ENCODE measurements at places on chromosomes 12 and 14.

- no peak for DNase-seq
These were observed 61.9 kb upstream of the IFNG-AS1 start for GRCh38 chr12:67927324-67927723.

DNA sequence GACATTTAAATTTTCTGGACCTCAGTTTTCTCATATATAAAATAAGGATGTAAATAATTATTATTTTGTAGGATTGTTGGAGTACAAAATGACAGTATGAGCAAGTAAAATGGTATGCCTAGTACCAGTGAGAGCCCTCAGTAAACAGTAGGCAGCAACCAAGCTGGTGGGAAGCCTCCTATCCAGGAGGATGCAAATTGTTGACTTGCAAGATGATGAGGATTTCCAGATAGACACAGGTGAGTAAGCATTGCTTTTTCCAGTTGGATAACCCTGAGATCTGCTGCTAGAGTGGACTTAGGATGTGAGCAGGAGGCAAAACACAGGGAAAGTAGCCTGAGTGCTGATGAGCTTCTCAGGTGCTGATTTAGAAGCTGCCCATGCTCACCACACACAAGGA is 28.2 kb upstream of the AMIGO2 start:
- no peak for DNase-seq

- DNase-seq = no peak
These were observed 21.6 kb downstream of the GPR132 start for GRCh38 chr14:105043641-105044040.

GRCh38 chr14:65815127-65815526 is 402.6 kb downstream of the FUT8 start:
- no peak for DNase-seq

GRCh38 chr14:104315169-104315568 is 176.8 kb downstream of the KIF26A start:
- DNase-seq = no peak

DNA sequence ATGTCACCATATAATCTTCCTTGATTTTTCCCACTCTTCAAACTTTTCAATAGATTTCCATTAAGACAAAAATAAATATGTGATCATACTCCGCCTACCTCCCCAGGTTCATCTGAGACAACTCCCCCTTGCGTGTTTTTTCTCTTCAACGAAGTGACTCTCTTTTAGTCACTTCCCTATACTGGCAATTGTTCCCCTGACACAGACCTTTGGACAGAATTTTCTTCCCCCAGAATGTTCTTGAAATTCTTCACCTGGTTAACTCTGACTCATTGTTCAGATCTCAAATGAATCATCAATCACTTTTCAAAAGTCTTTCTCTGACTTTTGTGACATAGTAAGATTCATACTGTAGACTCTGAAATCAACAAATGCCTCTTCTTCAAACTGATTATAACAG is 727.3 kb upstream of the LMO3 start:
- no peak for DNase-seq

GRCh38 chr12:79747274-79747673 is 56.5 kb upstream of the PAWR start:
- DNase-seq = no peak

DNA sequence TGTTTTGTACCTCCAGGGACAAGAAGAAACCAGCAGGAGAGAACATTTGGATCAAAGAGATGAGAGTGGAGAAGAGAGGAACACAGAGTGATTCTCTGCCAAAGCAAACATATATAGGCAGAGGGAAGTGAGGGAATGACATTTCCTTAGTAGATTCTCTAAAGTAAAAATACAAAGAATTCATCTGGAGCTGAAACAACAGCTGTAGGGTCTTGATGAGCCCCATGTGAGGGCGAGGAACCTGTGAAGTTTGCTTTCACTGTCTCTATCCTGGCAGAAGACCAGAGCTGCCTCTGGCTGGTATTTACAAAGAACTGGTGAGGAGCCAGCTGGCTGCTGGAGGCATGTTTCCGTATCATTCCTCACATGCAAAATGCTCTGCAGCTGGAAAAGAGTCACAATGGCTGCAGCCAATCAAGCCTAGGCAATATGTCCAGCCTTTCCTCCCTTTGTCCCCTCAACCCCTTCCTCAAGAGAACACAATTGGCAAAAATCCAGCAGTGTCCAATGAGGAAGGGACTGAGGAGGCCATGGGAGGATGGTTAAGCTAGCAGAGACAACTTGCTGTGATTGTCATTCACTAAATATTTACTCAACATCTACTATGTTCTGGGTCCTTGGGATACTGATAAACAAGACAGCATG is 122.5 kb downstream of the PHLDA1 start:
- DNase-seq = no peak

GRCh38 chr12:130826151-130826801 is 12.8 kb downstream of the STX2 start:
- DNase-seq = peak; percentile 87

DNA sequence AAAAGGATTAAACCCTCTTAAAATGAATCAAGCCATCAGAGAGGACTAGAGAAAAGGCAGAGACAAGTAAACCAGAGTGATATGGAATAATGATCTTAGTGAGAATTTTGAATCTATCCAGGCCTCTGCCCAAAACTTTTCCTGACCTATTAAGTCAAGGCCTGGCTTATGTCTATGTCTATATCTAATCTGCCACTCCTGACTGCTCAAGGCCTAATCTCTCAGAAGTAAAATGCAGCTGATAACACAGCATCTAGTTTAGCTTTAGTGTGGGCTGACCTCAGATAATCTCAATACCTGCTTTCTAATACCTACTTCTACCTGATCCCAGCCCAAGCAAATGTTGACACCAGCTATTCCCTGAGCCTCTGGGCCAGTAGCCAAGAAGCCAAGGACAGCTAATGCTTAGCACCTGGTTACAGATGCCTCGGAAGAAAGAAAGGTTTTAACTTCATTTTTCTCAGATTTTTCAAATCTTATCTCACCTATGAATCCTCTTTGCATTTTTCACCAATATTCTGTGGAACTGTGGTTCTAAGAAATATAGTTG is 1472.5 kb upstream of the SEL1L start:
- DNase-seq = no peak

DNA sequence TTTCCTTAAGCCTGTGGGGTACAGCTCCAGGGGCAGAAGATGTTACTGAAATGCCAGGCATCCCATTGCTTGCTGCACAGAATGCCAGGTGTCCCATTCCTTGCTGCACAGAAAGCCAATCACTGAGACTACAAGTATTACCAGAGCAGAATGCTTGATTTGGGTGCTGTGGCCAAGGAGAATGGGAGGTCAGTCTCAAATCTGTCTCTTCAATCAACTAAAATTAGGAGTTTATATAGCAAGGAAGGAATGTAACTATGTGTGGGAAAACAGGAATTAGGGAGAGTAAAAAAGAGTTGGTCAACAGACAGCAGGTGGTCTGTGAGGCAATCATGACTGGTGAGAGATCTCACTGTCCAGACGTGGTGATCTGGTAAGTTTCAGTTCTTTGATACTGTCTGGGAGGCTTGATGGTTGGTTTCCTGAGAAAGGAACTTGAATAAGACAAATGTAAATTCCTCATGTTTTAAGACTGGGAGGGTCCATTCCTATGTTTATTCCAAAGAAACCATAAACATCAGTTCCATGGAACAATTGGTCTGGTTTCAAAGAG is 31.2 kb upstream of the VASH1 start:
- DNase-seq = no peak

GRCh38 chr14:24207104-24207551 is 1.6 kb downstream of the TSSK4 start:
- peak; percentile 19 for DNase-seq

DNA sequence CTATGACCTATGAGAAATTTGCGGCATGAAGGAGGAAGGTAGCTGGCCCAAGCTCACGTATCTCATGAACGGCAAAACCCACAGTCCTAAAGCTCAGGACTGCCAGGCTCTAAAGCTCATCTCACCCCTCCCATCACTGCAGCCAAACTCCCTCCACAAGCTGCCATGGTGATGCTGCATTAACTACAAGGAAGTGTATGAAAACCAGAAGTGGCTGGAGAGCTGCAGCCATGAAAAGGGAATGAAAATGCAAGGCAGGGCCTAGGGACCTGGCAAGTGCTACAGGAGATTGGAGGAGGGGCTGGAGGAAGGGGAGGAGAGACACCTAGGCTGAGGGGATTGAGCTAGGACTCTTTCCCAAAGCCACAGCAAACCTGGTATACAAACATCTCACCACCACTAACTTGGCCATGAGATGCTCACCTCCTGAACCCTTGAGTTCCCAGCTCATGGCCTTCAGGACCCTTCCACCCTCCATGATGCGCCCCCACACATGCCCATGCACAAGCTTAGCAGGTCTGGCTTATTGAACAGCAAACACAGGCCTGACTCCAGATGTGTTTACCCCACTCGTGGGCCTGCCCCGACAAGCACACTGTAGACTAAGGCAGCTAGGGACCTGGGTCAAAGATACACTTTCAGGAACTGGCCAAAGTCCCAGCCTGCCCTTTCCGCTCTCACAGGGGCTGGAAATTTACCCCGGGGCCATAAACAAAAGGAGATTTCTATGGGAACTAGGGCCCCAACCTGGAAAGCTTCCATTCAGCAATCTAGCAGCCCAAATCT is 42.0 kb downstream of the LTBP2 start:
- no peak for DNase-seq

DNA sequence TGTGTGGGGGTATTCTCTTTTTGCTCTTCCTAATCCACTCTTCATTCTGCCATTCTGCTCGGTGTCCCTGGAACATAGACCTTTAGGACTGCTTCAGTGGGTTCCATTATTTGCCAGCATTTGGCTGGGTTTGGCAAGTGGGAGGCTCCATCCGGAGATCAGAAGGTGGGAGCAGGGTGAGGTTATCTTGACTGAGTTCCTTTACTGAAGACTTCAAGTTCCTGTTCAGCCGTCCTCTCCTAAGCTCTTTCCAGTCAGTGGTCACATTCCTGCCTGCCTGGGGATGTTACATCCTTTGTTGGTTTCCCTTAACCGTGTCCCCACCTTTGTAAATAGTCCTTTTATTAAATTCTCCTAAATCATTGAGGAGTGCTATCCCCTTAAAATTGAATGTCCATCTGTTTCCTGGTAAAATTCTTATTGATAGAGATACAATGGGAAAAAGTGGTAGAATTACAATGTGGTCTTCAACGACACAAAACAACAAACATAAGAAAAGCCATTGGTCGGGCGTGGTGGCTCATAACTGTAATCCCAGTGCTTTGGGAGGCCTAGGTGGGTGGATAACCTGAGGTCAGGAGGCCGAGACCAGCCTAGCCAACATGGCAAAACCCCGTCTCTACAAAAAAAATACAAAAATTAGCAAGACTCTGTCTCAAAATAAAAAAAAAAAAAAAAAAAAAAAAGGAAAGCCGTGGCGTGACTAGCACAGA is 5.0 kb upstream of the MIA2 start:
- DNase-seq = peak; percentile 58

DNA sequence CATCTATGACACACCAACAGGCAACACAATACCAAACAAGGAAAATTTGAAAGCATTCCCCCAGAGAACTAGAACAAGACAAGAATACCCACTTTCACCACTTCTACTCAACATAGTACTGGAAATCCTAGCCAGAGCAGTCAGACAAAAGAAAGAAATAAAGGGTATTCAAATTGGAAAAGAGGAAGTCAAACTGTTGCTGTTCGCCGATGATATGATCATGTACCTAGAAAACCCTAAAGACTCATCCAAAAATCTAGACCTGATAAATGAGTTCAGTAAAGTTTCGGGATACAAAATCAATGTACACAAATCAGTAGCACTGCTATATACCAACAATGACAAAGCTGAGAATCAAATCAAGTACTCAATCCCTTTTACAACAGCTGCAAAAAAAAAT is 8.1 kb upstream of the ATL1 start:
- no peak for DNase-seq

DNA sequence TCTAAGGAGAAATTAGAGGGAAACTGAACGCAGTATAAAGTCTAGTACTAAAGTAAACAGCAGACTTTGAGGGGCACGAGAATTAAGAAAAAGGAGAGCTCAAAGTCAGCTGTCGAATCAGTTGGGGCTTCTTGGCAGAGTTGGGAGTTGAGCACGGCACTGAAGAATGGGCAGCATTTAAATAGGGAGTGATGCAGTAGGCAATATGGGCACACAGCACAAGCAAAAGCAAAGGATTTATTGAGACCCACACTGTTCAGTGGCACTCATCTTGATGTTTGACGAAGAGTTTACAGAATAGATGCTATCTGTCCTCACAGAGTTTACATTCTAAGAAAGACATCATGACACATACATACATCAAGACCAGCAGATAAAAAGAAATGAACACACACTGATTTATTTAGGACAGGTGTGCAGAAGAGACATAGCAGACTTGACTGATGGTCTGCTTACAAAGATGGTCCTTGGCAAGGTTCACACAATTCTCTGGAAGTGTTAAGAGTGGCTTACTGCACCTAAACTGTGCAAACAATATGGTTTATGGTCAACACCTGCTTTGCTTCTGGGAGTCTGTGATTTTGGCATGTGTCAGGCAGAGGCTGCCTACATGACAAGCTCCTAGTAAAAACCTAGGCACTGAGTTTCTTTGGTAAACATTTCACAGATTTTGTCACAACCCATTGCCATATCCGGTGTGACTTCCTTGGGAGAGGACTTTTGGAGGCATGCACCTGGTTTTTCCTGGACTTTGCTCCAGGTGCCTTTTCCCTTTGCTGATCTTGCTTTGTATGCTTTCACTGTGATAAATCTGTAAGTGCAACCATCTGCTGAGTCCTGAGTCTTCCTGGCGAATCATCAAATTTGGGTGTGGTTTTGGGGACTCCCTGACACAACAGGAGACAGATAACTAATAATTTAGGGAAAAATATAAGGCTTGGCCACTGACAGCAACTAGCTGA is 26.3 kb downstream of the ALKBH1 start:
- no peak for DNase-seq

- peak; percentile 94 for DNase-seq
These were observed 27.6 kb upstream of the RPLP0 start for GRCh38 chr12:120228291-120229070.

DNA sequence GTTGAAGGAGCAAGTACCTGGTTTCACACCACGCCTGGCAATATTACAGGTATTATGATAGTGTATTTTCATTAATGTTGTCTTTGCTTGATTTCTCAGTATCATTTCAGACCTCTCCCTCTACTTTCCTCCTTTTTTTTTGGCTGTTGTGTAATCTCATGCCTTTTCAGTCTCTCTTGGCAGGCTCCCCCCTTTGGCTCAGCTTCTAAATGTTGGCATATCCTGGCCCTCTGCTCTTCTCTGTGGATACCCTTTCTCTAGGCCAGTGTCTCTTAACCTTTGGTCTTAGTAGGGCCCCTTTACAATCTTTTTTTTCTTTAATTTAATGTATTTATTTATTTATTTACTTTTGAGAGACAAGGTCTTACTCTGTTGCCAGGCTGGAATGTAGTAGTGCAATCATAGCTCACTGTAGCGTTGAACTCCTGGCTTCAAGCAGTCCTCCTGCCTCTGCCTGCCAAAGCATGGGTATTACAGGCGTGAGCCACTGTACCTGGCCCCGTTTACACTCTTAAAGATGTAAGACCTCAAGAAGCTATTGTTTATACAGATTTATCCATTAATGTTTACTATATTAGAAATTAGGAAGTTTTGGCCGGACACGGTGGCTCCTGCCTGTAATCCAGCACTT is 12.8 kb downstream of the MTHFD1 start:
- no peak for DNase-seq

GRCh38 chr14:29895591-29896083 is 32.0 kb downstream of the PRKD1 start:
- no peak for DNase-seq
